ENCODE measurements at places on chromosomes 4 and X.

DNA sequence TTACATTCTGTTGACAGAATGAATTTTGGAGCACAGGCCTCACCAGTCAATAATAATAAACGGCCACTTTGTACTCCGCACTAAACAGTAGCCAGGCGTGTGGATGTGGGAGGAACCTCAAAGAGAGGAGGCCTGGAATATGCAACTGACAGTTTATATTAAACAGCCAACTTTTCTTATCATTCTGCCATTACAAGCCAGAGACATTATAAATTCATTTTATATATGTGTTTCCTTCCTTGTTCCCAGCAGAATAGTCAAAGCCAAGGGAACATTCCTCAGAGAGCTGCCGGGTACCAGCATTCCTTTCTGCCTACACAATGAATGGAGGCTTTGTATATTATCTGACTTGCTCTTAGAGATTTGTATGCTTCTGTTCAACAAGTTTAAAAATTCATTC is 436.5 kb upstream of the FTHL17 start:
- no peak for DNase-seq

- DNase-seq: no peak
Measured at GRCh38 chrX:33721927-33722326, 410.2 kb downstream of the FAM47A start.

- no peak for DNase-seq
Measured at GRCh38 chrX:110588164-110588563, 207.5 kb downstream of the CHRDL1 start.

- DNase-seq: no peak
Measured at GRCh38 chr4:63583561-63583960, 825.7 kb downstream of the TECRL start.

- no peak for DNase-seq
Measured at GRCh38 chrX:40734971-40735324, 394 bp downstream of the MED14 start.

Measured in stimulated activated CD4-positive, alpha-beta T cell treated with anti-CD3 and anti-CD28 coated beads, Interleukin-1b, Interleukin-23, amount 100 ng/mL, for 1 hour (primary cell).